Jurkat, Clone E6-1 (cell line): ENCODE measurements at places on chromosomes 11 and 22.

DNA sequence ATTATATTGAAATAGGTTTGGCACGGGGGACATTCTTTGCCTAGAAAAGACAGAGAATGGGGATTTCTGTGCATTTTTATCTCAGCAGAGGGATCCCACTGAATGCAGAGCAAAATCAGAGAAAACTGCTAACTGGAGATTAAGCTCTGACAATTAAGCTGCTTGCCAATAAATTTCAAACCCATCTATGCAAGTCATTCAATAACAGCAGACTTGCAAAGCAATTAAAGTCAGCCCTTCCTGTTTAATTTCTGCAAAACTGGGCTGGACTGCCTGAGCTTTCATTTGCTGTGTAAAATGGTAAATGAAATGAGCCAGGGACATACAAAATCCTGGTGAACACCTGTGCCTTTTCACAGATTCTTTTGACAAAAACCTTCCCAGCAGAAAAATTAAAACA lies 1273.9 kb upstream of the CNTN5 start:
- DNase-seq, result no peak

GRCh38 chr11:36427079-36427478 lies 83.0 kb downstream of the TRAF6 start:
- DNase-seq, result no peak

- DNase-seq, result no peak
These were observed 12.5 kb downstream of the SNU13 start for GRCh38 chr22:41676134-41676533.

DNA sequence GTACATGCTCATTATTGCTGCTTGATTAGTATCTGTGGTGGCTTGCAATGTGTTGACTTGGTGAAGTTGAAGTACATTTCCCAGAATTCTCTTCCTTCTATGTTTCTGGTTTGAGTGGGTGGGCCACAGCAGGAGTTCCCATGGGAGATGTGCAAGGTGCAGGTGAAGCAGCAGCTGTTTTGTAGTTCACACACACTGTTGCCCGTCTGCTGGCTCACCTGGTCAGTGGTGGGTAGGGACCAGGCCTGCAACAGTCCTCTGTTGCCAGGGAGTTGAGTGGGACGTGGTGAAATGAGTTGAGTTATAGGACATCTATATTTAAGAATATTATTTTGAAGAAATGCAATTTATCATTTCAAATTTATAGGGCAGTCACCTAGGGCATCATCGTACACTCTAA lies 417.4 kb downstream of the TMEM135 start:
- DNase-seq, result no peak

- no peak for DNase-seq
These were observed 427.9 kb downstream of the JRKL start for GRCh38 chr11:96817482-96818399.

DNA sequence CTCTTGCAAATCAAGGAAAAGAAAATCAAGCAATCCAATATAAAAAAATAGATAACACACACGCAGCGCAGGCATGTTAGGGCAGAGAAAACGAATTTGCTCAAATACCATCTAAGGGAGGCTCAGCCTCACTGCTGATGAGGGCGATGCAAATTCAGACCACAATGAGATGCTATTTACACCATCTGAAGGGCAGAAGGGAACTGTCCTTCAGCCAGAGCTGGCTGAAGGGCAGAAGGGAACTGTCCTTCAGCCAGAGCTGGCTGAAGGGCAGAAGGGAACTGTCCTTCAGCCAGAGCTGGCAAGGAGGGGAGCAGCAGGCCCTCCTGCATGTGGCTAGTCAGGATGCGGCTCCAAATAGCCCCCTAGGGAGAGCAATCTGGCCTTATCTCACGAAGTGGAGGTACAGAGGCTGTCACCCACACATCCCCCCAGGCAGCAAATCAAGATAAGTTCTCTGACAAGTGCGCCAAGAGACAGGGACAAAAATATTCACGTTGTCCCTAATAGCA lies 7.6 kb upstream of the SLC39A13 start:
- no peak for DNase-seq
